Stimulated activated CD8-positive, alpha-beta memory T cell treated with anti-CD3 and anti-CD28 coated beads, Interleukin-12 subunit alpha, Interleukin-12 subunit beta, amount 100 ng/mL, for 4 hours (primary cell): ENCODE measurements at places on chromosomes 1 and 21.

DNA sequence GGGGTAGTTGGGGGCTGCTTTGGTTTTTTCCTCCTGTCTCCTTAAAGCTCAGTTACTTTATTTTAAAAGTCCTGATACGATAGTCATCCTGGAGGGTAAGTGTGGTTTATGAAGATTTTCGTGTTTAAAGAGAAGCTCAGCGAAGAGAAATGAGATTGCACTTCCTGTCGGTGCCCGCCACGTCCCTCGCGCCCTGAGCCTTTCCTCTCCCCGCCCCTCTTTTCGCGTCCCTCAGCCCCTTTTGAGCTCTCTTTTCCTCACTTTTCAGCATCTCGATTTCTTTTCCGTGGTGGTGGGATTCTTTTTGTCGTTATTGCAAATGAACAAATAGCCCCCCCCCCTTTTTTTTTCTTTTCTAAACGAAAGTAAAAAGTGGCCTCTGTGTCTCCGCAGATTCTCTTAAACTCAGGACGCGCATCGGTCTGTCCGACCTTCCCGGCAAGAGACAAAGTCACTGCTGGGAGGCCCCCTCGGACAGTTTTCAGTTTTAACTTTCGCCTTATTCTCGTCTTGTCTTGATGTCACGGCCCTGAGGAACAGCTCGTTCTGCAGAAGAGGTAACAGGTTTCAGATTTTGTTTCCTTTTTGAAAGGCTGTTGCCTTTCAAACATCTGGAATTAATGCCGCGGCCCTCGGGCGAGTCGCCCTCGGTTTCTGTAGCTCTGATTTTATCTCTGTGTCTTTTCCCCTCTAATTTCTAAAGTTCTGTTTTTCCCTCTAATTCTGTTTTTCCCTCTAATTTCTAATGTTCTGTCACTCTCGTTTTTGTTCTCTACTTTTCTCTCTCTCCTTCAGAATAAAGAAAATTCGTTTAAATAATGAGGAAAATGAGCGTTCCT lies 1.0 kb upstream of the DMRTA2 start:
- DNase-seq: no peak

GRCh38 chr21:41840880-41841279 lies 38.3 kb downstream of the PRDM15 start:
- no peak for DNase-seq

- DNase-seq: no peak
These were observed 137.8 kb upstream of the KRTAP19-8 start for GRCh38 chr21:31176080-31176551.

DNA sequence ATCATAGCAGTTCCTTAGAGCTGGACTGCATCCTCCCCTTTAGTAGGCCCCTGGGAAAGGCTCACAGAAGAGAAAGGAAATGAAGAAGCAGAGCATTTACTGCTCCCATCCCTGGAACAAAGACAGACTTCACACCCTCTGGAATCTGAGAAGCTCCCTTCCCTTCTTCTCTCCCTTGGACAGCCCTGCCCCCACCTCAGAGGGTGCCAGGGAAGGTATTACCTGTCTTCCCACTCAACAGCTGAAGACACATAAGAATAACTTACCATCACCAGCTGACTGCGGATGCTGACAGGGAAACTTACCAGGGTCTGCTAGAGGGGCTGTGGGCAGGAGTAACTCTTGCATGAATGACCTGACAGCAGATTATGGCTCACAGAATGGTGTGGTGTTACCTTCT lies 14.1 kb upstream of the FAAH start:
- no peak for DNase-seq

- DNase-seq: no peak
These were observed 27.1 kb downstream of the SHISAL2A start for GRCh38 chr1:52659851-52660596.

DNA sequence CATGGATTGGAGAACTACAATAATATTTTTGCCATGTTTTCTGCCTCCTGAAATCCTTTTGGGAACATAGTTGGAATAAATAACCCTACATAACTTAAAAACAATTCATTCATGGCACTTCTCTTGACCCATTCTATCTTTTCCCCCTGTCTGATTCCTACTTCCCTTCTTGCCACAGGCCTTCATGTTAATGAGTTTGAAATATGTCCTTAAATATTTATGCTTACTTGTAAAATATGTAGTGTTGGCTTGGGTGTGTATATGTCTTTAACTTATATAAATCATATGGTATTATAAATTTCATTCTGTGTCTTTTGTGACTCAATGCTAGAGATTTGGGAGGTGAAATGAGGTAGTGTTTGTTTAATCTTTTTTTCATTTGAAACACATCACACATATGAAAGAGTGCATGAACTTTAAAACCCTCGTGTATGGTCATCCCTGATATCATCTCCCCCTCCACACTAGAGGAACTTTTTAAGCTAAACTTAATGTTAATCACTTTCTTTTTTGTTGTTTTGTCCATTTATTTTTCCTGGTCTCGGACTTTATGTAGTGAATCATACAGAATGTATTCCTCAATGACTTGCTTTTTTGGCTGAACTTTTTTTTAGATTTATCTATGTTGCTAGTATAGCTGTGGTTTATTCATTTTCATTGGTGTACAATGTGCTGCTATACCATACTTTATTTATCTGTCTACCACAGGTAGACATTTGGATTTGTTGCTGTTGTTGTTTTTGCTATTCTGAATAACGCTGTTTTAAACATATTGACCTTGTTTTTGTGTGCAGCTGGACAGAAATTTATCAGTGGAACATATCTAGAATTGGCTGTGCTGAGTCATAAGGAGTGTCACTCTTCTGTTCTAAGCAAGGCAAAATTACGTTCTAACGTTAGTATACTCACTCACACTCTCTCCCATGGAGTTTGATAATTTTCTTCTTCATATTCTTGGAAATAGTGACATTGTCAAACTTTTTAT lies 441.6 kb downstream of the PLPP3 start:
- no peak for DNase-seq

- DNase-seq: no peak
These were observed 87.8 kb downstream of the GLUL start for GRCh38 chr1:182303778-182304177.

DNA sequence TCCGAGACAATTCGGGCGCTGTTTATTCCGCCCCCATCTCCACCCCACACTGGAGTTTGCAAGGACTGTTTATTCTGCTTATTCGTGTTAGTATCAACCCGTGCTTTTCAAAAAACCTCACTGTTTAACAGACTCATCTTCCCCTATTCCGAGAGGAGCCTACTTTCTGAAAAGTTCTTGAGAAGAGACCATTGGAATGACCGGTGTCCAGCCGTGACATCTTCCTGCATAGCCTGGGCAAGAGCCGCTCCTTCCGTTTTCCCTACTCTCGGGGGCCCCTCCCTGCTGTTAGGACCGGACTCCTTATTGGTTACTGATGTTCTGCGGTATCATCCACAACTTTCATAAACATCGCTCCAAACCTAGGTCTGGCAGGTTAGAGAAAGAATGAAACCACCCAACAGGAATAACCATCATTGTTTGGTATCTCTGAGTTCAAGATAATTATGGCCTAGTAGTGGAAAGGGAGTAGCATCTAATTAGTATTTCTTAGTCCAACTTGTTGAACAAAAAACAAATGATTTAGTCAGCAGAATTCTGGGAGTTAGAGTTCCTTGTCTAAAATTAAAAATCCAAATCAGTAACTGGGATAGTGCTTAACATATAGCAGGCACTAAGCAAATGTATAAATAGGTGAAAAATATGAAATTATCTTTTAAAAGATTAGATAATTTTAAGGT lies 837 bp downstream of the STXBP3 start:
- no peak for DNase-seq

DNA sequence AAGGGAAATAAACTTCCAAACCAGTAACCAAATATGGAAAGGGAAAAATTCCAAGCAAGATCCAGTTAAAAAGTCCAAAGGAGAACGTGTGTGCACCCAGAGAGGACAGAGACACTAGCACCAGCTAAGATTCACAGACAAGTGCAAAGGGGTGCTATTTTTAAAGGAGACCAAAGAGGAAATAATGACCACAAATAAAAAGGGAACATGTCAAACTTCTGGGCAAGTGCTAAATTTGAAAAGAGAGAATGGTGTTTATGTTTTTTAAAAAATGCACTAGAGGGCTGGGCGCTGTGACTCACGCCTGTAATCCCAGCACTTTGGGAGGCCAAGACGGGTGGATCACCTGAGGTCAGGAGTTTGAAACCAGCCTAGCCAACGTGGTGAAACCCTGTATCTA lies 8.6 kb downstream of the JAM2 start:
- DNase-seq: no peak

GRCh38 chr1:54816130-54816529 lies 15.0 kb upstream of the TTC22 start:
- DNase-seq: no peak

- no peak for DNase-seq
These were observed 171.5 kb downstream of the LRRC7 start for GRCh38 chr1:69739251-69739605.

DNA sequence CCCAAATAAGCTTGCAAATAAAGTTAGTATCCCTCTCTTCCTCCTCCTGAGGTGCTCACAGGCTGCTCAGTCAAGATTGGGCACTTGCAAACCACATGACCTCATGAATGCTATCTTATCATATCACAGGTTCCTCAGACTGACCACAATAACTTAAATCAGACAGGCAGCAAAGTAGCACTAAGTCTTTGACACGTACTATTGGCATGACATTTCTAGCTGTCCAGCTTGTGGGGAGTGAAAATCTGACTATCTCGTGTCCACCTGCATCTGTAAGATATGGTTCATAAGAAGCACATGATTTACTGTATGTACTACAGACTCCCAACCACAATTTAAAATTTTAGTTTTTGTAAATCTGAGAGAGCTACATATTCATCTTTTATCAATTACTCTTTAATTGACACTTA lies 58.0 kb upstream of the GFI1 start:
- DNase-seq: no peak

- DNase-seq: no peak
These were observed 7.8 kb downstream of the ERI3 start for GRCh38 chr1:44347280-44347679.

DNA sequence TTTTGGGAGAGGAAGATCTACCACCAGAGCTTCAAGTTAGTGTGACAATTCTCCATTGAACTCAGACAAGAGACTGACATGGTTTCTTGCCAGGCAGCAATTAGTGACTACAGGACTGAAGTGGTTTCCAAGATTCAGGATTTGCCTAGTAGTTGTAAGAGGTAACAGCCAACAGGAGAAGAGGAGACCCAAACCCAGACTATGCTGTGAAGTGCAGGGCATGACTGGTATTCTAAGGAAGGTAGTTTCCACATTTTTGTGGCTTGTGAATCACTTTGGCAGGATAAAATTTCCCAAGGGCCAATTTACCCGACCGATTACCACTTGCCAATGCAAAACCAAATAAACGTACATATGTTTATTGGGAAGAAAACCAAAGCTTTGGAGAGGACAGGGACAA lies 14.7 kb upstream of the RAP1A start:
- no peak for DNase-seq

DNA sequence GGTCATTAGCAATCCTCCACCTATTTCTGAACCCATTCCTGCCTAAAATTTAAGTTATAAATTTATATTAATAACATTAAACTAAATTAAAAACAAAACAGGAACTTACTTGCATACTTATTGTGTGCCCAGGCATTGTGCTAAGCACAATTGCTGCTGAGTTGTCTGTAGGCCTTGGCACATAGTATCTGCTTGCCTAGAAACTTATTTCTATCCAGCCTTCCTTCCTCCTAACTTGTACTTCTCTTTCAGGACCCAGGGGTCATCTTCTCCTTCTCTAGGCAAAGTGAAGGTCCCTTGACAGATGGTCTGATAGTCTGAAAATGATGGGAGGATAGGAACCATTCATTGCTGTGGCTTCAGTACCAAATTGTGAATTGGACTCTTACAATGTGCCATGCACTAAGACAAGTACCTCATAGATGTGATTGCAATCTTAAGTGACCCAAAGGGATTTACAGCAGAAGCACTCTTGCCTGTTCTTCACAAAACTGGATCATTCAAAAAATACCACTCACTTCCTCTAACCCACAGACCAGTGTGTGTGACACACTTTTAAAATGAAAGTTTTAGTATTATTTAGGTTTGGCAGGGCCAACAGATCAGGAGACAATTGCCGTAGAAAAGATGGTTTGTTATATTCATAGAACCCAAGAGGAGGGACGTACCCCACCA lies 10.3 kb upstream of the CD101 start:
- DNase-seq: no peak

- no peak for DNase-seq
These were observed 34.0 kb downstream of the OPRD1 start for GRCh38 chr1:28845786-28846543.

DNA sequence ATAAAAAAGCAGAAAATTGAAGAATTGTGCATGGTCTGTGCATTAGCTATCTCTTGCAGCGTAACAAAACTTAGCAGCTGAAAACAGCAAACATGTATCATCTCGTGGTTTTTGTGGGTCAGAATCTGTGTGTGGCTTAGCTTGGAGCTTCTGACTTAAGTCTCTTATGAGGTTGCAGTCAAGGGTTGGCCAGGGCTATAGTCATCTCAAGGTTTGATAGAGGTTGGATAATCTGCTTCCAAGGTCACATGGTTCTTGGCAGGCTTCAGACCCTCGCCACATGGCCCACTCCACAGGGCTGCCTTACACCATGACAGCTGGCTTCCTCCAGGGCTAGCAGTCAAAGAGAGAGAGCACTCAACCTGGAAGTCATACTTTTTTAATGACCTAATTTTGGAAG lies 35.9 kb downstream of the CNST start:
- DNase-seq: no peak

- no peak for DNase-seq
These were observed 1.1 kb downstream of the S100A11 start for GRCh38 chr1:152035539-152036266.

DNA sequence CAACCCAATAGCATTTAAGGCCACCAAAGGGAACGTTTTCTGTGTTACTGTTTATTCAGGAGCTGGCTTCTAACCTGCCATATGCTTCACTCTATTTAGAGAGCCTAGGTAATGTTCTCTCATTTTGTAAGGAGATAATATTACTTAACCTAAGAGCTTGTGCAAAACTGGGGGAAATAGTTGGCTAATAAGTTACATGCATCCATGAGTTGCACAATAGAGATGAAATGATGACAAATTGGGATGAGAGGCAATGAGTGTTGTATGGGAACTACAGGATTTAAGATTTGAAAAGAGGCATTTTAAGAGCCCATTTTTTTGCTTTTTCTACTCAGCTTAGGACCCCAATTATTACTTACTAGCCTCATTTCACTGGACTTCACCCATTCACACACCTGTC lies 151.0 kb downstream of the ST6GALNAC3 start:
- DNase-seq: no peak

DNA sequence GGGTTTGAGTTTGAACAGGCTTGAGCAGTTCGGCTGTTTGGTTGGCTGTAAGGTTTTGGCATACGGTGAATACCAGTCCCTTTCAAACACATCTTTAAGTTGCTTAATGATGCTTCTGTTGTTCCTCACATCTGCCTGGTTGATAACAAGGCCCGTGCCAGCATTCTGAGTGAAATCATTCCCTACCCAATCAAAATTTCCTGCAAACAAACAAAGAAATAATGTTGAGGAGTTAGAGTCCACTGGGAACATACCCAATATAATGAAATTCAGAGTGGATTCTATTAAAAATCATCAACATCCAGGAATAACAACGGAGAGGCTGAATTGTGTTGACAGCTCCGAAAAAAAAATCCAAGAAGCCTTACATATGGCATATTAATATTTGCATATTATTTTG lies 91.0 kb upstream of the MAP1LC3C start:
- DNase-seq: no peak

GRCh38 chr21:33254766-33255165 lies 11.4 kb upstream of the IL10RB start:
- DNase-seq: no peak
